ENCODE measurements at places on chromosomes 4 and X.
A peak's percentile ranks its signal among the peaks of the same experiment; 100 is the strongest.

DNA sequence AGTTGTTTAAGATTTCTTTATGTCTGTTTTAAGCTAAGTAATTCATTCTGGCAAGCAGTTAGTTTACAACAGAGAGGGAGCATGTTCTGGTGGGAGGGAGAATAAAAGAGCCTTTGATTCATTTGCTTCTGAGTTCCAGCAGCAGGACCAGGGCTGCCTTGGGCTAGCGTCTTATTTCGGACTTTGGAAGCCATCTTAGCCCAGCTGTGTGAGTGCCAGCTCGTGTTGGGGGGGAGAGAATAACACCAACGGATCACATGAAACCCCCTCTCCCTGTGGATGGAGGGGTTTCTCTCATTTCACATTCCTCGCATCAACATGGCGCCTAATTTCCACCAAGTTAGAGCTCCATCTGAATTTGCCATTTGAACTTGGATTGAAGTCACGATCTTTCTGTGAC lies 7.4 kb downstream of the GAB1 start:
- DNase-seq: peak; percentile 72

DNA sequence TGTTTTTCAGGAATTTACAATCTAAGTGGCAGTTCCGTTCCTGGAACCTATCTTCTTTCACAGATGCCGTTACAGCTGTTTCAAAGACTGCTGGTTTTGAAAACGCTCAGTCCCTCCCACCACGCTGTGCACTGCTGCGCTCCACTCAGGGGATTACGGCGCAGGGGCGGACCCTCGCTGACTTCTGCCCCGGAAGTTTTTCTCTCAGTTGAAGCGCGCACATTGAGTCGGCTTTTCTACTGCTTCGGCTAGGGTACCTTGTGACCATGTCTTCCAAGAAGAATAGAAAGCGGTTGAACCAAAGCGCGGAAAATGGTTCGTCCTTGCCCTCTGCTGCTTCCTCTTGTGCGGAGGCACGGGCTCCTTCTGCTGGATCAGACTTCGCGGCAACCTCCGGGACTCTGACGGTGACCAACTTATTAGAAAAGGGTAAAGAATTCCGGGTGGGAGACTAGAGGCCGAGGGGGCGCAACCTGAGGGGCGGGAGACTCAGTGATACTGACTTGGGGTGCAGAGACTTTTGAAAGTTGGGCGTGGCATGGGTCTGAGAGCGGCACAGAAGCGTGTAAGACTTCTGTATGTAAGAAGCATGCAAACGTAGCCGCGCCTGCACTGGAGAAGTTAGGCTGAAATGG lies 597 bp upstream of the NUDT6 start:
- peak; percentile 92 for DNase-seq

GRCh38 chrX:75155827-75156525 lies at the start of gene ABCB7:
Gene ABCB7 (minus strand): TSS chrX:75156283. CDS start chrX:75156272, 11 bp downstream.
- peak; percentile 63 for DNase-seq

DNA sequence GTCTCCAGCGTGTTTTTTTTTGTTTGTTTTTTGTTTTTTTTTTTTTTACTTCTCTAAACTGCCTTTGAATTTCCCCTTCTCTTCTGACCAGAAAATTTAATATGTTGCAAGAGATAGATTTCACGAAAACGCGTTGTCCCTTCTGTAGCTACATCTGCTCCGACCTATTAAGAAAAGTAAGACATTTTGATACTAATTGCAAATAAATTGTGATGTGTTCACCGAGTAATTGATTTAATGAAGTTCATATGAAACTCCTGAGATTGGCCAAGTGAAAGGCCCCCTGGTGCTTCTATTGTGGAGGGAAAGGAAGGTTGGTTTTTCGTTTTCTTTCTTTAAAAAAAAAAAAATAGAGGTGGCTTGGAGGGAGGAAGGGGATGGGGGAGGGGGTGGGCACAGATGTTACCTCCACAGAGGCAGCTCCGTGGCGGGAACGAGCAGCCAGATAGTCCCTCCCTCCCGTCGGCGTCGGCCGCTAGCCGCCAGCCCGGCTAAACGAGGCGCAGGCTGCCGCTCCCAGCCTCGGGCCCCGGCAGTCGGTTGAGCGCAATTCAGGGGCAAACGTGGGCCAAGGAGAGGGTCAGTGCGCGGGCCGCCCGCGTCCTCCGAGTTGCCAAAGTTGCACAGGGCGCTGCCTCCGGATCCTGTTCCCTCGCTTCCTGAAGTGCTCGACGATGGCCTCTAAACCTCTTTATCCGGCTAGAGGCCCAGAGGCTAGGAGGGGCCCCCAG lies 139.1 kb upstream of the ZIC3 start:
- DNase-seq: no peak

- DNase-seq: no peak
These were observed 588.6 kb downstream of the NLGN4X start for GRCh38 chrX:5640071-5640470.

- no peak for DNase-seq
These were observed 149.4 kb downstream of the TSPAN5 start for GRCh38 chr4:98508829-98509598.

- DNase-seq: no peak
These were observed 37.9 kb downstream of the WDR1 start for GRCh38 chr4:10078481-10079233.

- DNase-seq: peak; percentile 98
These were observed at the start of gene FAM200B for GRCh38 chr4:15681372-15682241. Gene FAM200B (plus strand): TSS chr4:15681827. CDS start chr4:15686978, 5,151 bp downstream.

- no peak for DNase-seq
These were observed 781 bp upstream of the SPON2 start for GRCh38 chr4:1172971-1173757.

DNA sequence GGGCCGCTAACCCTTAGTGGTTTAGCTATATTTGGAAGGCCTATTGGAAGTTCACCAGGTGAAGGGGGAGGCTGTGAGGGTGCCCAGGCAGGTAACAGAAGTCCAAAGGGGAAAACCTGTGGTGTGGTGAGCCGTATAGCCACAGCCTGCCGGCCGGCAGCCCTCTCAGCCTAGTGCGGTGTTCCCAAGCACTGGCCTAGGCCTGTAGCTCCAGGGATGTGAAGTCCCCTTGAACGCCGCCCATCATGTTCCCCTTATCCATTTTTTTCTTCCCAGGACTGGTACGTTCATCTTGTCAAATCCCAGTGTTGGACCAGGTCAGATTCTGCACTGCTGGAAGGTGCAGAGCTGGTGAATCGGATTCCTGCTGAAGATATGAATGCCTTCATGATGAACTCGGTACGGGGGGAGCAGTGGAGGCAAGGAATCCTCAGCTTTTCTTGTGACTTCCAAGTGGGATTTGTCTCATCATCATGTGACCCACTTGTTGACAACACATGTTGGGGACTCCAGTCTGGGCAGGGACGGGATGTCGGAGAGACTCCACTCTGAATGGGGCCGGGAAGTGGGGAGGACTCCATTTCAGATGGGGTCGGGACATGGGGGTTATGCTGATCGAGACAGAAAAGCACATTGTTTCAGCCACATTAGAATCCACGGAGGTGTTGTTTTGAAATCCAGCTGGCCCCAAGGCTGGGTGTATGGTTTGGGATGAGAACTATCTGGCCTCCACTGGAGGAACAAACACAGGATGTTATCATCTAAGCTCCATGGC lies 39.2 kb upstream of the MSANTD1 start:
- no peak for DNase-seq

DNA sequence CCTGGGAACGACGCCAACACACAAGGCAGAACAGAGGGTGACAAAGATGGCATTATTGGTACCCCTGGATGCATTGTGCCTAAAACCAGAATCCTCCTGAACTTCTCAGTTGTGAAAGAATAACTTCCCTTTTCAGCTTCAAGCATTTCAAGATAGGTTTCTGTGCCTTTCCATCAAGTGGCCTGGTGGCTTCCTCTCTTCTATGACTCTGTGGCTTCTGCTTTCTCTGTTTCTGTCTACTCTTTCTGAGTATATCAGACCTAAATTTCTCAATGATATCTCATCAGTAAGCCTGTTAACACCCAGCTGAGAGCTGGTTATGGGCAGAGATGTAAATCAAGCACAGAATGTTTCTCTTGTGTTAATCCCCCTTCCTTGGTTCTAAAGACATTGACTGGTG lies 21.4 kb upstream of the FAM9B start:
- no peak for DNase-seq

DNA sequence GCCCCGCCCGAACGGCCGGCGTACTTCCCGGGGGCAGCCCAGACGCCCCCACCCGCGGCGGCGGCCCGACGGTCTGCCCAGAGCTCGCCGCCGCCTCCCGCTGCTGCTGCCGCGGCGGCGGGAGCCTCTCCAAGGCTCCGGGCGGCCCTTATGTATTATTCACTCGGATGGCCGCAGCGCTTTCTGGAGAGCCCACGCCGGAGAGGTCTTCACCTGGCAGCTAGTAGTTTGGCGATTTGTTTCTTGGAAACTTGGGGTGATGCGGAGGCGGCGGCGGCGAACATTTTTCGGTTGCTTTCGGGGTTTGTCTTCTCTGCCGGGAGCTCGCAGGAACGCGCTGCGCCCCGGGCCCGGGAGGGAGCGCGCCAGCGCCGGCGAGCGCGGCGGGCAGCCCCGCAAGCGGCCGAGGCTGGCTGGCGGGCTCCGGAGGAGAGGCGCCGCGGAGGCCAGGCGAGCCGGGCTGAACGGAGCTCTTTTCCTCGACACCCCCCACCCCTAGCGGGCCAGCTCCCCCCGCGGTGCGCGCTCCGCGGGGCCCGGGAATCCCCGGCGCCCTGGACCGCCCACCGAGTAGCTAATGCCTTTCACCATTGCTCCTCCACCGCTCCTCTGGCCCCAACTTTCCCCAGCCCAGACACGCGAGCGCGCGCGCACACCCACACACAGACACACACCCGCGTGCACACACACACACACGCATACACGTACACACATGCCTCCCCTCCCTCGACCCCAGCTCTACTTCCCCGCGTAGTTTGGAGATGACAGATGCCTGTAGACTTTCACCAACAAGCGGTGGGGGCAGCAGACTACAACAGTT lies 113.5 kb downstream of the DHX15 start:
- peak; percentile 73 for DNase-seq

DNA sequence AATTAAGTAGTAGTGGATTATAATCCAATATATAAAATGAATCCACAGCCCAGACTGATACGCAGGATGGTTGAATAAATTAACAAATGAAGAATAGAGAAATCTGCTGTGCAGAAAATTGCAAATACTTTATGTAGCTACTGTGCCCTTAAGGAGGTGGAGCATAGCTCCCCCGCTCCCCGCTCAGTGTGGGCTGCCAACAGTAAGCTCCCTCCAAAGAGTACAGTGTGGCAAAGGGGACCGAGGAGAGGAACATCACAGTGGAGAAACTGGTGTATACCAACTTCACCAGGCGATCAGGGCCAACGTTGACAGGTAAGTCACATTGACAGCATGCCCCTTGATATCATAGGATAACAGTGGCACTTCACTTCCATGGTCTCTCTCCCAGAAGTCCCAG lies 57.9 kb upstream of the CLDN34 start:
- peak; percentile 51 for DNase-seq

DNA sequence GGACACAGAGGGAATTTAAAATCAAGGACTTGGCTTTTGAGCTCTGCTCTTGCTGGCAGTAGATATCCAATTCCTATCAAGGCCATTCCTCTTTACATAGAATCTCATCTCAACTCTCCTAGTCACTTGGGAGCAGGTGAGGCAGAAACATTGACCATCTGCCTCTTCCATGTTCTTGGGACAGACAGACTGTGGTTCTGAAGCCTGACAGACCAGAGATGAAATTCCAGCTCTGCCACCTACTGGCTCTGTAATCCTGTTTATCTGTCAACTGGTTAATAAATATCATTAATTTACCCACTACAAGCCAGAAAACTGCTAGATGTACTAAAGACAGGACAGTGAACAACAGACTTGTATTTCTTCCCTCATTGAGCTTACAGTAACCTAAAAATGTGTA lies 300.8 kb downstream of the ADGRL3 start:
- DNase-seq: no peak

GRCh38 chr4:160709546-160709945 lies 1454.3 kb downstream of the FSTL5 start:
- no peak for DNase-seq

- DNase-seq: no peak
These were observed 145.9 kb downstream of the PPP3CA start for GRCh38 chr4:101201421-101201820.

DNA sequence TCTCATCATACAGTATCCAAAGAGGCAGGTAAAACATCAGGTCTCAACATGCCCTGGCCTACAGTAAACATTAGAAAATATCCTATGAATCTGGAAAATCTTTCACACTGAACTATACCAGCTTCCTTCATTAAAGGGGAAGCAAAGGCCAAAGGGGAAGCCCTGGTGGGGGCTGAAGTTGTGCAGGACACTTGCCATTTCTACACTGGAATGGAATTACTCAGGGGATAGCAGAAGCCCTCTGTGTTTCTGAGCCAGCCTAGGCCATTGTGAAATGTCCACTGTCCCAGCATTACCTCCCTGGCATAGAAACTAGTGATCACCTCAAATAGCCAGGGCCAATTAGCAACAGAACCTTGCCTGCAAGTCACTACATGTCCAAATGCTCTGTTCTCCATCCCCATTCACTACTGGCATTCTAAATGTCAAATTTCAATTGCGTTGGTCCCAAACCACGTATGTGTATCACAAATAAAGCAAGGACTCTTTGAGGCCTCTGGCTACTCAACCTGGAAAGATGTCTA lies 429.9 kb downstream of the AFF2 start:
- DNase-seq: no peak

GRCh38 chrX:41921492-41922430 lies 1.6 kb downstream of the CASK start:
- DNase-seq: no peak

DNA sequence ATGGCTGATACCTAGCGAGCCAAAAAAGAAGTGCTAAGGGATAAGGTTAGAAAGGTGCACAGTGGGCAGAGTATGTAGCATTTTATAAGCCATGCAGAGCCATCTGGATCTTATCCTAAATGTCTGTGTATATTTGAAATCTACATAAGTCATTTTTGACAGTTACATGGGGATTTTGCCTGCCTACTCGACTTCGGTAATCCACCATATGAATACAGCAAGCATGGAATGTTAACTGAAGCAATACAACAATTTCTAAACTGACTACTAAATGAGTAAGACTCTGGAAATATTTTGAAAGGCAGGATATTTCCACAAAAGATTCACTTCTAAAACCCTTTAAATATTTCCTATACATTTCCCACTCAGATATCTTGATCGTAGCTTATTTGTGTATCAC lies 122.5 kb downstream of the KCNIP4 start:
- DNase-seq: no peak

- DNase-seq: no peak
These were observed 30.8 kb downstream of the DIAPH2 start for GRCh38 chrX:96715481-96715880.

DNA sequence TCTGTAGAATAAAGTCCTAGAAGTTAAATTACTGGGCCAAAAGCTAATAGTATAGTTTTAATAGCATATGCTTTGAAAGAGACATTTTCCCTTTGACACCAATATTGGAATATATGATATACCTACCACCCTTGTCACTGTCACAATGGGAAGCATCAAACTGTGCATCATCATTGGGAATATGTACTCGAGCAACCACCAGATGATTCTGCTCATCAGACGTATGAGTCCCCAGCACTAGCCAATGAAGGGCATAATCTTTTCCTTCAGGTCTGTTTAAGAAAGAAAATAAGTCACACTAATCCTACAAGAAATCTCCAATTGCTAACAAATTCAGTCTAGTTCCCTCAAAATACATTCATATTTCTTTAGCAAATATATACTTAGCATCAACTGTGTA lies 7.3 kb downstream of the RBBP7 start:
- no peak for DNase-seq

- no peak for DNase-seq
These were observed 346.6 kb upstream of the TENM3 start for GRCh38 chr4:181896614-181897013.

GRCh38 chrX:102658556-102658955 lies 7.3 kb downstream of the GPRASP1 start:
- no peak for DNase-seq

GRCh38 chr4:67054896-67055295 lies 490.4 kb downstream of the CENPC start:
- DNase-seq: no peak

GRCh38 chr4:118821590-118822293 lies 14.2 kb downstream of the SEC24D start:
- no peak for DNase-seq

All from head of caudate nucleus (tissue), 42 donors.